Esophagus muscularis mucosa (tissue), 4 donors: ENCODE measurements at places on chromosomes 4 and X.

DNA sequence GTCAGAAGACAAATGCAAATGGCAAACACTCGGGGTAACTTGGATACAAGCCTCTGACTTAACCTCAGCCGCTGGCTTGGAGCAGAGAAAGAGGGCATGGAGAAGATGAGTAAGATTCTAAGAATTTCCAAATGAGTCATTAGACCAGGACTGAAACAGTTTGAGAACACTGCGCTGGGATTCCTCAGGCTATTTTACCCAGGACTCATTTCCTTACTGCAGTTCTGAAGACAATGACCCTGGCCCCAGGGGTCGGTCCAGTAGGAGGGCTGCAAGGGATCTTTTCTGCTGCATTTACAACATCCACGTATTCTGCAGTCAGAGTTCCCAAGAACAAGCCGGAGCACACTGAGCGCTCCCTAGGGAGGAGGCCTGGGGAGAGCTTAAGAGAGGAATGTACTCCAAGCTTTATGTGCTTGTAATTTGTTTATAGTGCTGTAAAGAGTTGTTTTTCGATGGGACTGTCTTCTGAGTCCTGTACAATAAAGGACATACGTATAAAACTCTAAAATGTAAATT lies 27.3 kb upstream of the SORBS2 start:
- no peak for DNase-seq

- no peak for DNase-seq
Measured at GRCh38 chrX:15448010-15448639, 45.0 kb downstream of the PIR start.

DNA sequence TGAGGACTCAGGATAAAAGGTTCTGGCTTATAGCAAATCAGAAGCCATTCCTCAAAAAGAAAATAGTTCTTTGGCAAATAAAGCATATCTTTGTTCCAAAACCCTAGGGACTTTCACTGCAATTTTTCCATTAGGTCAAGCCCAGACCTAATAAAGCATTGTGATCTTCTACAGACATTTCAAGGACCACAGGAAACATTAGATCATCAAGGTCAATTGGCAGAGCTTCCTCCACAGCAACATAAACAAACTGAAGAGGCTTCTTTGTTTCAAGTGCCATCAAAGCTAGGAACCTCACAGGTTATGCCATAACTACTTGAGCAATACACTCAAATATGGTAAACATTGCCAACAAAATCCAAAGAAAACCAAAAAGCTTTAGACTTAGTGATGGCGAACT lies 144.9 kb downstream of the ANXA5 start:
- no peak for DNase-seq

GRCh38 chr4:20761382-20761781 lies 61.1 kb downstream of the PACRGL start:
- DNase-seq = no peak

DNA sequence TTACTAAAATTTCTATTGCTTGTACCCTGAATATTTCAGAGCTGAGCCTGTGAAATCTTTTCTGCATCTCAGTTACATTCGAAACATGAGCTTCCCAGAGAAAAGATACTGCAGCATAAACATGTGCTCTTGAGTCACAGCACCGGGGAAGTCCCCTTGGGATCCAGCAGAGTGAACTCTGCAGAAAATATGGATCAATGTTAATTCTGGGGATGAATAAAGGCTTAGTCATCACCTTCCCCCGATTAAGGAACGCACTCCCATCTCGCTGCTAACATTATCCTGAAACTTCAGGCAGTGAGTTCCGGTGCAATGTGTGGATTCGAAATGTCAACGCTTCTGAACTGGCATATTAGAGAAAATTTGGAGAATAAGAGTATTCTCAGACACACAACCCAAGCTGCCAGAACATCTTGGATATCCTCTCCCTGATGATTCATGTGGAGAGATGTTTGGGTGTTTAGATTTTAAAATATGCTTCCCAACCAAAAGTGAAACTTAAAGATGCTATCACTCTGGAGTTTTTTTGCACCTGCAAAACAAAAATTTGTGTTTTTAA lies 90.8 kb downstream of the IRF2 start:
- no peak for DNase-seq

DNA sequence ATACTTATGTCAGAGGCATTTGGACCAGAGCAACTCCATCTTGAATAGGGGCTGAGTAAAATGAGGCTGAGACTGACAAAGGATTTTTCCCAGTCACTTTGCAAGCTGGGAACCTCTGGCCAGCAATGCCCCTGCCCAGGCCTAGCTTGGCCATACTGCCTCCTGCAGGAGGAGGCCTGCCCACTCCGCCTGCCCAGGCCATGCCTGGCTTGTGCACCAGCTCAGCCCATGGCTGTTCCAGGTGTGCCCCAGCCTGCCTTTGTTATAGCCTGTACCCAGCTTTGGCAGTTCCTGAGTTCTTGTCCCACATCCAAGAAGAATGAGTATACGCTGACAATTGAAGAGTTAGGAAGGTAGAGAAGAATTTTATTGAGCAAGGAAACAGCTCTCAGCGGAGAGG lies 176.1 kb downstream of the AASDH start:
- DNase-seq = peak; percentile 72

DNA sequence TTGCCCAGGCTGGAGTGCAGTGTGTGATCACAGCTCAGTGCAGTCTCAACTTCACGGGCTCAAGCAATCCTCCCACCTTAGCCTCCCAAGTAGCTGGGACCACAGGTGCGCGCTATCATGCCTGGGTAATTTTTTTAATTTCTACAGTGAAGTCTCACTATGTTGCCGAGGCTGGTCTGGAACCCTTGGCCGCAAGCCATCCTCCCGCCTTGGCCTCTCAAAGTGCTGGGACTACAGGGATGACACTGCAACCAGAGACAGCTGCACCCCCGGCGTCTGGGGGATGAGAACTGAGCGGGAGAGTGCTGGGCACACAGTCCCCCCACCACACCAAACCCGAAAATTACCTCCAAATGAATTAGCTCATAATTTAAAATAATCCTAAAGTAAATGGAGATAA lies 33.1 kb upstream of the GTPBP6 start:
- DNase-seq = no peak

DNA sequence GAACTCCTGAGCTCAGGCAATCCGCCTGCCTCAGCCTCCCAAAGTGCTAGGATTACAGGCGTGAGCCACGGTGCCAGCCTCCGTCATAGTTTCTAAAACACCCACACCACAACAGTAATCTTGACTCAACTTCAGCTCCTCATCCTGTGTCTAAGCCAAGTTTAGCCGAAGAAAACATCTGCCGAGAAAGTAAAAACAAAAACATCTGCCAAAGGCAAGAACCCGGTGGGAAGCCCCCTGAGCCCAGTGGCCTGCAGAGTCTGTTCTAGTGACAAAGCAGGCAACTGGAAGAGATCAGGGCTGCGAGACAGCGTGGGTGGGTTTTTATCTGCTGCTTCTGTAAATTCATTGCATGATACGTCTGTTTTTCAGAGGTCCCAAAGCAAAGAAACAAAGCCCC lies 26.6 kb upstream of the CD99 start:
- no peak for DNase-seq

GRCh38 chrX:134659761-134660160 lies 1.5 kb upstream of the PLAC1 start:
- DNase-seq = no peak

DNA sequence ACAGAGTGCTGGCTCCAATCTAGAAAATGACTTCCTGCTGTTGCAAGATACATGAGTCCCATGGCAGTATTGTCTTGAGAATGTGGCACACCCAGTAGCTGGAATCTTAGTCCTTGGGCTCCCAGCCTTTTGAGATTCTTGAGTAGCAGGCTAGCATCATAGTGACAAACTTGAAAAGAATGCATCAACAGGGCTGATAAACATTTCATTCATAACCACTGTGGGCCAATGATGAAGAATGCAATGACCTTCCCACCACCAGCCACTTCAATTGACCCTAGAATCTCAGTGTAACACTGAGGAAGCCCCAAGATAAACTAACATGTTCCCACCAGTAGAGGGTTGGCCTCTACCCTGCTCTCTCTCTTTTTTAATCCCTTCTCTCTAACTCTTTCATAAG lies 329.3 kb downstream of the GBA3 start:
- DNase-seq = no peak

GRCh38 chrX:40459571-40460158 lies 121.1 kb upstream of the ATP6AP2 start:
- no peak for DNase-seq
